ENCODE measurements at places on chromosomes 16 and 17.
A peak's percentile ranks its signal among the peaks of the same experiment; 100 is the strongest.

GRCh38 chr16:27860091-27860490, 203.4 kb downstream of the GSG1L start:
- DNase-seq: no peak
- no peak overlapping the region for H3K27ac ChIP-seq
- H3K36me3 ChIP-seq: no peaks in the 10 kb centered on the region
- no peak overlapping the region for H3K4me3 ChIP-seq

GRCh38 chr17:37066322-37067255, 117.8 kb downstream of the AATF start:
- H3K4me3 ChIP-seq: no peak overlapping the region
- no peak overlapping the region for H3K27ac ChIP-seq
- H3K4me1 ChIP-seq: no peaks in the 10 kb centered on the region
- no peaks in the 10 kb centered on the region for H3K27me3 ChIP-seq

- H3K27ac ChIP-seq: no peak overlapping the region
- no peaks in the 10 kb centered on the region for H3K36me3 ChIP-seq
- DNase-seq: no peak
- H3K27me3 ChIP-seq: no peaks in the 10 kb centered on the region
- peaks cover 11% of the 10 kb centered on the region for H3K4me1 ChIP-seq
Observed at GRCh38 chr16:3578121-3578520, 918 bp upstream of the NLRC3 start.

DNA sequence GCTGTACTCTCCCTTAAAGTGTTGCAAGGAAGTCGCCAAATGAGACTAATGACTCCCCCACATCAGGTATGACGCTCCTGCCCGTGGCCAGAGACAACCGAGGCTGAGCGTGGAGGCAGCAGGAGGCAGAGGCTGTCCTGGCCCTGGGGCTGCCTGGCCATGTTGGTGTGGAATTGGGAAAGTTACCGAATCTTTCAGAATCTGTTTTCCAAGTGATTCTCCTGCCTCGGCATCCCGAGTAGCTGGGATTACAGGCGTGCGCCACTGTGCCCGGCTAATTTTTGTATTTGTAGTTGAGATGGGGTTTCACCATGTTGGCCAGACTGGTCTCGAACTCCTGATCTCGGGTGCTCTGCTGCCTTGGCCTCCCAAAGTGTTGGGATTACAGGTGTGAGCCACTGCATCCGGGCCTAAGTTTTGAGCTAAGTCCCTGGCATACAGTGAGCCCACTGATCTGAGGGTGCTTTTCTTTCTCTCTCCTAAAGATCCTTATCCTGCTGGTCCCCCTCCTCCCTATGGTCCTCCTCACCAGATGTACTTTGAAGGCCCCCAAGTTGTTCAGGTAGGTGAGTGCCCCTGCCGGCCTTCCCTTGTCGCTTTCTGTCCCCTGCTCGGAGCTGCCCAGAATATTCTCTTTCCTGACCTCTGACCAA, 700 bp downstream of the LITAFD start:
- H3K4me1 ChIP-seq: peaks cover 10% of the 10 kb centered on the region
- H3K27ac ChIP-seq: no peak overlapping the region
- no peak overlapping the region for H3K4me3 ChIP-seq
- DNase-seq: no peak
- no peaks in the 10 kb centered on the region for H3K36me3 ChIP-seq

GRCh38 chr17:75228305-75228704, 22.8 kb downstream of the NUP85 start:
- peaks cover 52% of the 10 kb centered on the region for H3K36me3 ChIP-seq
- H3K27ac ChIP-seq: peak overlapping the region; percentile 57
- H3K4me1 ChIP-seq: peaks cover 12% of the 10 kb centered on the region
- DNase-seq: peak; percentile 73
- no peak overlapping the region for H3K4me3 ChIP-seq
- no peaks in the 10 kb centered on the region for H3K27me3 ChIP-seq

DNA sequence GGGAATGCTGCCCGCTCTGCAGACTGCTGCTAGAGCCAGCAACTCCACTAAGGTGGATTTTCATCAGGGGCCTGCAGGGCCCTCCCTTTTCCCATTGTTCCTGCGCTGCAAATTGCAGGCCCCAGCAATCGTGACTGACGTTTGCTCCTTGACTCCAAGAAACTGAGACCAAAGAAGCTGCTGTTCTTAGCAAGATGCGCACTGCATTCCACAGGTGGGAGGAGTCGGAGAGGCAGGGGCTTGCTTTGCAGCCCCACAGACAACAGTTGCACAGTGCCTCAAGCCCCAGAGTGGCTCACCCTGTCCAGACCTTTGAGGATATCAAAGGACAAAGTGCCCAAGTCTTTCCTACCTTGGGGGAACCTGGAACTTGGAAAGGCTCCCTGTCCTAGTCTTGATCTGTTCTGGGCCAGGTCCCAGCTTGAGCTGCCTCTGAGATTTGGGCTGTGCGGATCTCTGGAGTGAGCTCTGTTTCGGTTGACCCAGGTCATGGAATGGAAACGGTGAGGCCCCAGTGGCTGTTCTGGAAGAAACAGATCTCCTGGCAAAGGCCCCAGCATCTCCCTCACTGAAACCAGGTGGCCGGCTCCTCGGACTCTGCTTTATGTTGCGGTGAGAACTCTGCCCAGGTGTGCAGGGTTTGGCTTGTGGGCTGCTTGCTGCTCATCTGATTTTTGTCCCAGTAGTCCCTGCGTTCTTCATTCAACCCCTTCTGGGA, 24.9 kb downstream of the PLCD3 start:
- no peak overlapping the region for H3K4me3 ChIP-seq
- H3K4me1 ChIP-seq: no peaks in the 10 kb centered on the region
- no peak overlapping the region for H3K27ac ChIP-seq
- no peak for DNase-seq
- H3K27me3 ChIP-seq: no peaks in the 10 kb centered on the region

DNA sequence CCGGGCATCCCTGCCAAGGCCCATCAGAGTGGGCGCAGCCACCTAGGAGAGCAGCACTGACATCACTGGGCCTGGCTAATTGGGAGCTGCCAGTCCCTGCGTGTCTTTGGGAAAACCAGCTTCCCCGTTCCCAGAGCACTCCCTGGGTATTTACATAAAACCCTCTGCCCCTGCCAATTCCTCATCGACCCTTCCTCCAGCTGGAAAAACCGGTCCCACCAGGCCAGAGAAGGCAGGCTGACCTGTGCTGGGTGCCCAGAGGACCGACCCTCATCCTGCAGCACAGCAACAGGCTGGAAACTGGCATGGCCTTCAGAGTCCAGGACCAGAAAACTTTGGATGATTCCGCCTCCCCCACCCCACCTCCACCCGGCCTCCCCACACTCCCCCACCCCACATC, 8.2 kb upstream of the FOXN1 start:
- no peaks in the 10 kb centered on the region for H3K36me3 ChIP-seq
- H3K4me3 ChIP-seq: no peak overlapping the region
- H3K4me1 ChIP-seq: peaks cover 8% of the 10 kb centered on the region
- no peak overlapping the region for H3K27ac ChIP-seq

GRCh38 chr16:1773703-1774447, 941 bp upstream of the MRPS34 start:
- DNase-seq: peak; percentile 51
- peak overlapping the region; percentile 97 for H3K27ac ChIP-seq
- no peaks in the 10 kb centered on the region for H3K27me3 ChIP-seq
- H3K4me1 ChIP-seq: peaks cover 39% of the 10 kb centered on the region

GRCh38 chr16:75288181-75288580, 36.8 kb upstream of the BCAR1 start:
- H3K4me3 ChIP-seq: no peak overlapping the region
- H3K27ac ChIP-seq: peak overlapping the region; percentile 11
- peaks cover under 1% of the 10 kb centered on the region for H3K36me3 ChIP-seq
- H3K4me1 ChIP-seq: peaks cover 13% of the 10 kb centered on the region

- H3K4me3 ChIP-seq: no peak overlapping the region
- no peak overlapping the region for H3K27ac ChIP-seq
- H3K36me3 ChIP-seq: no peaks in the 10 kb centered on the region
- DNase-seq: no peak
- H3K27me3 ChIP-seq: no peaks in the 10 kb centered on the region
Observed at GRCh38 chr17:13862346-13862745, 207.0 kb upstream of the COX10 start.

DNA sequence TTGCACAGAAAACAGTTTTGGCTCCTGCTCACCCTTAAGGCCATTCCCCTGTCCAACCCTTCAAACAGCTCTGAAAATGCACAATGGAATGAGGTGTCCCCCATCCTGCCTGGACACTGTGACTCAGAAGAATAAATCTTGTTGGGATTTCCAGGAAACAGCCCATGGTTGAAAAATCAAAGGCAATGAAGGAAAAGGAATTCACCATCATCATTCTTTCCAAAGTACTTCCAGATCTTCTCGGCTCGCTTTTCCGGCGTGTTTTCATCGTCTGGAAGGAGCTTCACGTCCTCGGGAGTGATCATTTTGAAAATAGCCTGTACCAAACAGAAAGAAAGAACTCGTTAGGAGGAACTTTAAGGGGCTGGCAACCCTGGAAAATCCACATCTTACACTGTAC, 4.3 kb downstream of the RCVRN start:
- no peaks in the 10 kb centered on the region for H3K27me3 ChIP-seq
- H3K4me1 ChIP-seq: no peaks in the 10 kb centered on the region
- no peaks in the 10 kb centered on the region for H3K36me3 ChIP-seq
- H3K27ac ChIP-seq: no peak overlapping the region

DNA sequence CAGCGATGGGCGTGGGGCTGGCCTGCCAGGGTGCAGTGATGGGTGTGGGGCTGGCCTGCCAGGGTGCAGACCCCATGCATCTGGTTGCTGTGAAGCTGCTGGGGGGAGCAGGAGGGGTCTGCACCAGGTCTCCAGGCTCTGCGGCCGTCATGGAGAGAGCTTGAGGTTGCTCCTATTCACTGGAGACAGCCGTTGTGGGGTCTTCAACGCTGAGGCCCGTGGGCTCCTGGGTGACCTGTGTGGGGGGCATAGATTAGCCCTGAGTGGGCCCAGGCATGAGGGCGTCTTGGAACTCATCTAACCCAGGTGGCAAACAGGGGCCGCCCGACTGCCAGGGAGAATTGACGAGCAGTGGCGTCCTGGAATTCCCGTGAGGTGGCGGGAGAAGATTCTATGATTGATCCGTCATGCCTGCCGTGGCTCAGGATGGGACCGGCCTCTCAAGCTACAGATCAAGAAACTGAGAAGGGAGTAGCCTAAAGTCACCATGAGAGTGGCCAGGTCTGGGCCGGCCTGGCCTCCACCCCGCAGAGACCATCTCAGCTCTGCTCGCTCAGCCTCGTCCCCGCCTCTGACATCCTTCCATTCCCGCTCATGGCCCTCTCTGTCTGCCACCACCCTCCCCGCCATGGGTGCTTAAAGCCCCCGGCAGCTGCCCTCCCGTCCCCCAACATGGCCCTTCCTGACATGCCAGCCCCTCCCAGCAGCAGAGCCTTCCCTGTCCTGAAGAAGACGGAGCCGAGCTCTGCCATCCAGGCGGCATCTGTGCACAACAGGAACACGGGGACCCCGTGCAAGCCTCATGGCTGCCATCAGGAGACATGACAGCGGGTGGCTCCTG, 50.7 kb upstream of the ACSF3 start:
- DNase-seq: peak; percentile 56
- H3K27me3 ChIP-seq: no peaks in the 10 kb centered on the region
- H3K36me3 ChIP-seq: no peaks in the 10 kb centered on the region
- no peak overlapping the region for H3K27ac ChIP-seq

DNA sequence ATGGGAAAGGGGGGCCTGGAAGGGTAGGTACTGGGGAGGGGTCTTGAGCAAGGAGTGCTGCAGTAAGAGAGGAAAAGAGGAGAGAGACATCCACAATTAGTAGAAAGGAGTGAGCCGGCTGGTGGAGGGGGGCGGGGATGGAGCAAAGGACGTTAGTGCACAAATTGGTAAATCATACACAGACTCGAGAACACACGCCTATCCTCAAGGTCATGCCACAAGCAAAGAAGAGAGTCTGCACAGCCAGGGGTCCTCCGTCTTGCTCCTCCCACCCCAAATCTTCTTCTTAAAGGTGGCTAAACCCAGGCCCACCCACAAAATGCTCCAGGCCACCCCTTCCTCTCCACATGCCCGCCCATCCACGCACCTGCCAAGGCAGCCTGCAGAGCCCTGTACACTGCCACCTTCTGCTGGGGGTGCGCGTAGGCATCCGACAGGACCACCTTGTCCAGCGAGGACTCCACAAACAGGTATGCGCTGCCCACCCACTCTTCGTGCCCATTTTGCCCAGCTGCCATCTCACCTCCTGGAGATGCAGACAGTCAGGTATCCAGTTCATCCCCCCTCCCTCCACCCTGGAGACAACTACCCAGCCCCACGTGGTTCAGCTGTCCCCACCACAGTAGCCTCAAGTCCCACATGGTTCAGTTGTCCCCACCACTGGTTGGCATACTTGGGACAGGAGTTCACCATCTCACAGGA, 3.4 kb downstream of the TRADD start:
- DNase-seq: no peak
- H3K4me3 ChIP-seq: no peak overlapping the region
- H3K36me3 ChIP-seq: no peaks in the 10 kb centered on the region
- H3K4me1 ChIP-seq: peaks cover 53% of the 10 kb centered on the region

DNA sequence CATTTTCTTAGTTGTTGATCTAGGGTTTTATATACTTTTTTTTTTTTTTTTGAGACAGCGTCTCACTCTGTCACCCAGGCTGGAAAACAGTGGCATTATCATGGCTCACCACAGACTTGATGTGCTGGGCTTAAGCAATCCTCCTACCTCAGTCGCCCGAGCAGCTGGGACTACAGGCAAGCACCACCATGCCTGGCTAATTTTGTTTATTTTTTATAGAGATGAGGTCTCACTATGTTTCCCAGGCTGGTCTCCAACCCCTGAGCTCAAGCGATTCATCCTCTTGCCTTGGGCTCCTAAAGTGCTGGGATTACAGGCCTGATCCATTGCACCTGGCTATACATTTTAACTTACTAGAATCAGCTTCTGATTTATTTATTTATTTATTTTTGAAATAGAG, 34.2 kb upstream of the ATP2A3 start:
- H3K27ac ChIP-seq: no peak overlapping the region
- H3K36me3 ChIP-seq: no peaks in the 10 kb centered on the region
- H3K4me1 ChIP-seq: no peaks in the 10 kb centered on the region
- DNase-seq: no peak
- H3K4me3 ChIP-seq: no peak overlapping the region
- H3K27me3 ChIP-seq: no peaks in the 10 kb centered on the region

DNA sequence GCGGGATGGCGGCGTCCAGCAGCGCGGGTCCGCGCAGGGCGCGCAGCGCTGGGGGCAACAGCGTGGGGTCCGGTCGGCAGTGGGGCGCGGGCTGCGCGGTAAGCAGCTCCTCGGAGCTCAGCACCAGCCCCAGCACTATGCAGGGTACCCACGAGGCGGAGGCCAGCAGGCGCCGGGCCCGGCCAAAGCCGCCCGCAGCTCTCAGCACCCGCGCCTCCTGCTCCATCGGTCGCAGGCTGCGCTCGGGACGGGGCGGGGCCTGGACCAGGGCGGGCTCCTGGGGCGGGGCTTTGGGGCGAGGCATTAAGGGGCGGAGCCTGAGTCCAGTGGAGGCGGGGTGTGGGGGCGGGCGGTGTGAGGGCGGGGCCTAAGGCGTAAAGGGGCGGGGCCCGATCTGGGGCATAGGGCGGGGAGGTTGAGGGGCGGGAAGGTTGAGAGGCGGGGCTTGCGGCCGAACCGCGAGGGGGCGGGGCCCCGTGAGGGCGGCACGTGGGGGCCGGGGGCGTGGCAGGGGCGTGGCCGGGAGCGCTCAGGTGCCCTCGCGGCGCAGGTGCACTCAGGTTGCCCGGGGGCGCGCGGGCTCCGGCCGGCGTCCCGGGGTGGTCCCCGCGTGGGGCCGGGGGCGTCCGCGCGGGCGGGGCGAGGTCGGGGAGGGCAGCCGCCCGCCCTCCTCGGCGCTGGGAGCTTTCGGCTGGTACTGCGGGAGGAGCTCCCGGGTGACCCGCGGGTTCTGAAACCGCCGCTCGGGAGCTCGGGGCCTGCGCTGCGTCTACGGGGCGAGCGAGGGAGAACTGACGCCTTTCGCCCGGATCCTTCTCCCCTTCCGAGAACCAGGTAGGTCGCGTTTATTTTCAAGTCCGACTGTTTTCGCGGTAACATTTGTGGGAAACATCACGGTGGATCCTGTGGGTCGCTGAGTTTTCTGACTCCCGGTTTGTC, 1.4 kb upstream of the SLC22A31 start:
- H3K4me3 ChIP-seq: peak overlapping the region; percentile 61
- H3K27ac ChIP-seq: peak overlapping the region; percentile 77
- H3K36me3 ChIP-seq: no peaks in the 10 kb centered on the region
- H3K27me3 ChIP-seq: no peaks in the 10 kb centered on the region
- peak; percentile 97 for DNase-seq
